GM03348 (cell line): ENCODE measurements at places on chromosomes 1 and 21.
A peak's percentile ranks its signal among the peaks of the same experiment; 100 is the strongest.

DNA sequence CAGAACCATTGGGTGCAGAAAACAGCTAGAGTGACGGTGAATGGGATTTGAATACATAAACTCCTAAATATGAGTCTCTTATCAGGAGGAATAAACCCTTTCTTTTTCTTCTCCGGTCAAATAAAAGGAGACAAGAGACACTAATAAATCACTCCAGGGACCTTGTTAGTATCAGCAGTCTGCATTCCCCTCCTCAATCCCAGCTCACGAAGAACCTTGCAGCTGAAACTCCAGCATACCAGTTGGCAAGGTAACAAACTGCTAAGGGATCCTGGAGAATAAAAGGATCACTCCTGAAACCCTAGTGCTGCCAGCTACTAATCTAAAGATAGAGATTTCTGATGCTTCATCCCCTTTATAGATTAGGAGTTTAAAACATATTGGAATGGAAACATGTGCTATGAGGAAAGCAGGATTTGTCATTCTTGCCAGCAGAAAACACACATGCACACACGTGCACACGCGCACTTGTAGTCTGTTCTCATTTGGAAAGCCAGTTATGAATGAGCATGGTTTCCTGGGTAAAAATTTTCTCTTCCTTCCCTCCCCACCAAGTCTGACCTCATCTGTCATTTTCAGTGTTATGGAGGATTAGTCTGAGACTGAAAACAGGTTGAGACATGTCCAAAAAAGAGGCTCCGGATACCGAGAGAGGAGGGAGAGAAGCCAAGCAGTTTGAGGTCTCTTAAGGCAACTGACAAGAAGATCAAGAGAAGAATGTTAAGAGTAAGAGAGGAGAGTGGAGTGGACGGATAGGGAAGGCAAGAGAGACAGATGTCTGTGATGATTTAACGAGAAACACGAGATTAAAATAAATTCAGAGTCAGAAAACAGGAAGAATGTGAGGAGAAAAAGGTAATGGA is 10.9 kb downstream of the IER5 start:
- no peak for DNase-seq

- DNase-seq = no peak
Measured at GRCh38 chr1:167808690-167809089, 86.9 kb downstream of the MPZL1 start.

DNA sequence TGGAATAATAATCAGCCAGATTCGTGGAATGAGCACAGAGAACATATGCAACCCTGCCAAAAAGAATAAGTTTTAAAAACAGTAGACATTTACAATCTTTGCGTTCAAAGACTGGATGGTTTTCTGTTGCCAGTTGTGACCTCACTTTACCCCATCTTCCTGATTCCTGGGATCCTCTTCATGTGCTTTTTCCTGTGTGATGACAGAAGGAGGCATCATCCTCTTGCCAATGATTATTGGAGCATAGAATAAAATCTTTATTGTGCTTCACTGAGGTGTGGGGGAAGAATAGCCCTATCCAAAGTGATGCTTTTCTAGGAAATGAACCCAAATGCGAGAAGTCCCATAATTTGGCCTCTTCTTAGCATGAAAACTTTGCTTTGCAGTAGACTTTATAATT is 15.0 kb upstream of the BARHL2 start:
- DNase-seq = no peak

DNA sequence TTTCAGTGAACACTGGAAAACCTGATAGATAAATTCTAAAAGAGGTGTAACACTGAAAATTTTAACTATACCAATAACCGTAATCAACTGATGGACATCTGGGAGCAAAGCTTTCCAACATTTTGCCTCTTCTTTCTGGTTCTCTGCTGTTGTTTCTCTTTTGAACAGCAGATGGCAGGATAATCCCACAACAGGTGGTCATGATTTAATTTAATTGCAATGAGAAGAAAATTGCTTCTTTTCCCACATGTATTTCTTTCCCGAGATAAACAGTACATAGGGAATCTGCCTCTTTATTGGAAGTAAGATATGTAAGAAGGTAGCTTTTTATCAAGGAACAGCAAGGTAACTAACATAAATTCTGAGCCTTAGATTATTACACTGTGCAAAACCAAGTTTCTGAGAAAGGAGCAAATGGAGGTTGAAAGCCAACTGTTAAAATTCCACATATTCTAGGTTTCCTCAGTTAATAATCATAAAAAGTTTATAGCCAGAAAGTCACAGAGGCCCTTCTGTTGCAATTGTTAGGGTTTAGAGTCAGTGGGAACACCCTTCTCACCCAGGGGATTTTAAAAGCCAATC is 72.9 kb downstream of the RPS6KA1 start:
- peak; percentile 75 for DNase-seq

GRCh38 chr1:10873189-10873588 is 76.7 kb upstream of the CASZ1 start:
- no peak for DNase-seq

DNA sequence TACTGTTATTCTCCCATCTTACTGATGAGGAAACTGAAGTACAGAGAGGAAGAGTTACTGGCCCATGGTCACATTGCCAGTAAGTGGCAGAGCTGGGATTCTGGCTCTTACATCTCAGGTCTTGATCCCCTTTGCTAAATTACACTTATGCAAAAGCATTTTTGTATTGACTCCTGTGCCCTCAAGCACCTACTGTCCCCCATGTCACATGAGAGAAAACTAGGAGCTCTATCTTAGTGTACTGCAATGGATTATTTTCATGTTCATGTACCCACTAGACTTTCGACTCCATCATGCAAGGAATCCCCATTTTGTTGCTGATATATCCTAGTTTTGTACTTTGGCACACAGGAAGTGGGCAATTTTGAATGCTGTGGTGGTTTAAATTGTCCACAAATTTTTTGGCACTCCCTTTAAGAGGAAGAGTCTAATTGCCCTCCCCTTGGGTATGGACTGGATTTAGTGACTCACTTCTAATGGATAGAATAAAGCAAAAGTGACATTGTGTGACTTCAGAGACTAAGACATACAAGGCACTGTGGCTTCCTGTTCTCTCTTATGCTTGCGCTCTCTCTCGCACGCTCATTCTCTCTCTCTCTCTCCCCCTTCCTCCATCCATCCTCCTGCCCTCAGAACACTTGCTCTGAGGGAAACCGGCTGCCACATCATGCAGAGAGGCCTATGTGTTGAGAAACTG is 43.5 kb upstream of the JAK1 start:
- DNase-seq = no peak

- DNase-seq = no peak
Measured at GRCh38 chr1:11429226-11429625, 49.7 kb upstream of the DISP3 start.

DNA sequence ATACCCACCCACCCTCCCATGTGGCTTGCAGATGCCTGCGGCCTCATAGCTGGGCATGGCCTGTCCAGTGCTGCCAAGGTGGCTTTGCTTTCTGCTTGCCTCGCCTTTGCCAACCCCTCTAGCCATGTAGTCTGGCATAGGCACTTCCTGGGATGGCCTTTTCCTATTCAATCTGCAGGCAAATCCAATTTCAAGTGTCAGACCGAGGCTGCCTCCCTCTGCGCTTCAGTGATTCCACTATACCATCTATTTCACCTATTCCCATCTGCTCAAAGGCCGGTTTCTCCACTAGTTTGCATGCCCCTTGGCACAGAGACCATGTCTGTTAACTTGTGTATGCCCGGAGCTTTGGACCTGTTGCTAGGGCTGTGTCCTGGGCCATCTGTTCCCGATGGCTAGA is 3.8 kb upstream of the ZBTB21 start:
- DNase-seq = no peak

DNA sequence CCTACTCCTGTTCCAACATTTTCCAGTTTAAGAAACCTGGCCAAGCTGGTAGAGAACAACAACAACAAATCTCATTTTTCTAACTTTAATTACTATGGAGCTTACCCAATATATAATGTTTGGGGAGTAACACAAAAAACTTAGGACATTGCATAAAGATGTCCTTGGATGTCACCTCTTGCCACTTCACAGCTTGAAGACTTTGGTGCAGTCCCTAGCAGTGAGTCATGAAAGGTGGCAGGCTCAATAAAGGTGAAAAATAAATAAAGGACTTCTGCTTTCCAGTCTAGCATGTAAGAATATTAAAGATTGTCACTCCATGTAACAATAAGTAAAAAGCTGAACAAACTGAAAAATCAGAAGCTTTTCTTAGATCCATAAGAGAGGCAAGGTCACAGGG is 17.6 kb upstream of the SELP start:
- no peak for DNase-seq

DNA sequence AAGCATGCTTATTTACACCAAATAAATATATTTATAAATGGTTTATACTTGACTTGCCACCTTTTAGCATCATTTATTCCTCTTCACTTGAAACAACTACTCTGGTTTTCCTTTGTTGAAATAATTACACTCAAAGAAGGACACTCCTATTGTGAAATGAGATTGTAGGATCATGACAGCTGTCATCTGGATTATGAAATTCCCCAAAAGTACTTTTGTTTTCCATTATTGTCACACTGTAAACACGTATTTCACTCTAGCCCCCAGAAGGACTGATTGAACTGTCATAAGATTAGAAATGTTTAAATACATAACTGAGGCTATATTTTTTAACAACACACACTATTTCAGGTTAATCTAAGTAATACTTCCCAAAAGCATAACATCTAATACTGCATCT is 593.8 kb downstream of the LRRIQ3 start:
- no peak for DNase-seq

DNA sequence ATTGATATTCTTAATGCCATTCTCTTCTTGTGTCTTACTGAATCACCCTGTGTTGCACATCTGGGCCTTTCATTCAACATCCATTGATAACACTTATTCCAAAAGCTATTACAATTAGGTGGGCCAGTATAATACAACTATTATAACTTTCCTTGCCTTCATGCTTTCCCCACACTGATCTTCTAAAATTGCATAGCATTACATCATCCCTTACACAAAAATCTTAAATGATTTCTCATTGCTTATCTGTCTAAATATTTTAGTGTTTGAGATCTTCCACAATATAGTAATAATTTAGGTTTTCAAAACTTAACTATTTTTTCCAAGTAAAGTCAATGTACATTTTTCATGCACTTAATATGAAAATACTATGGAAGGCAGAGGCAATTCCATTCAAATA is 1634.1 kb downstream of the PLA2G4A start:
- DNase-seq = no peak

DNA sequence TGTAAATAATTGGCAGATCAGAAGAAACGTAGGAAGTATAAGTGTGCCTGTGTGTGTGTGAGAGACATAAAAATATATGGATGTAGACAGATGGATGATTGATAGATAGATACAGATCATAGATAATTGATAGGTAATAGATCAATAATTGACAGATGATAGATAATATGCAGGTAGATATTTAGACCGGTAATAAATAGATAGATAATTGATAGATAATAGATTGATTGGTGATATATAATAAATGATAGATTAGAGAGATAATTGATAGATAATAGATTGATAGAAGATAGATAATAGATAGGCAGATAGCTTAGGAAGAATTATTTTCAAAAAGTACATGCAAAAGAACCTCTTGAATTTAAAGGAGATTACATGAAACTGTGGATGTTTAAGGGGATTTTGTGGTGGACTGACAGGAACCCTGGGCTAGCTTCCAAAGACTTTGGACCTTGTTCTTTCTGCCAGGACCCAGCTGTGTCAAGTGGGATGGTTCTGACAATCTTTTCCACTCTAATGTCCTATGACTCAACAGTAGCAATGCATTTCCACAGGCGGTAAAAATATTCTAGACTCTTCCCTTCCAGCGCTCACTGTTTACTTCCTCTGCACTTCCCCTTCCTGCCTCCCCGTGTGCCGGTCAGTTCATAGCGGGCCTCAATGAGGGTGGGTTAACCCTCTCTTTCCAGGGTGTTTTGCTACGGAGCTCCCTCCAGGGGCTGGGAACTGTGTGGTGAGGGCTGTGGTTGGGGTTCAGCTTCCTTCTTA is 39.4 kb downstream of the KCNJ15 start:
- peak; percentile 27 for DNase-seq

GRCh38 chr1:107451715-107452114 is 310.9 kb downstream of the NTNG1 start:
- no peak for DNase-seq

GRCh38 chr1:75472089-75472970 is 138.6 kb downstream of the SLC44A5 start:
- DNase-seq = no peak

GRCh38 chr1:162028726-162029125 is 5.1 kb upstream of the OLFML2B start:
- DNase-seq = no peak
